Hematopoietic multipotent progenitor cell treated with erythropoietin and hydrocortisone succinate and interleukin-3 and kit ligand, for 8 days (in vitro differentiated cells): ENCODE measurements at places on chromosomes 2 and 18.

GRCh38 chr18:50790241-50790640, 29.6 kb downstream of the MRO start:
- DNase-seq: no peak

DNA sequence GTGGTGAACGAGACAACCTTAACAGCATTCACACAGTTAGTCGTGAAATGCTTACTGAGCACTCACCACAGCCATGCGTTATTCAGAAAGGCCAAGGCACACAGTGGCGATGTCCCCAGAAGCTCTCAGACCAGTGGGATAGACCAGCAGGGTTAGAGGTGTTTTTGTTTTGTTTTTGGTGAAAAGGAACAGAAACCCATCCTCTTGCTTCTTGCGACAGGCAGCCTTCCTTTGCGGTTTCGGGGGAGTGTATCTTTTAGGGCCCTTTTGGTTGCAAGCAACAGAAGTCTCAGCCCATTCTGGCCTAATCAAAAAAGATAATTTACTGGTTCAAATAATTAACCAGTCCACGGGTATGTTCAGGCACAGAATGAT, 4.7 kb downstream of the GNLY start:
- DNase-seq: no peak

DNA sequence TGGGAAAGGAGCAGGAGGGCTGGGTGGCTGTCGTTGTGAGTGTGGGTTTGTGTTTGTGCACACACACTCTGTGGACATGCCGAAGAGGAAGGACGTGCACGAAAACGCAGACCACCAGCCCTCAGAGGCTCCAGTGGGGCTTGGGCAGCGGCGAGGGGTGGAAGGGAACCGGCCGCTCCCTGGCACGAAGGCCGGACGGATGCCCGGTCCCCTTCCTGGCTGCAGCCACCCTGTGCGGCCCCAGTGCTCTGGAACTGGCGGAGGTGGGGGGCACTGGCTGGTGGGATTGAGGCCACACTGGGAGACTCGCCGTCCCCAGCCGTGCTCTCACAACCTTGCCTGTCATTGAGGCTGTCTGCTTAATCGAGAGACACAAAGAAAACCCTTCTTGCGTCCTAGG, 852.6 kb upstream of the SALL3 start:
- no peak for DNase-seq

DNA sequence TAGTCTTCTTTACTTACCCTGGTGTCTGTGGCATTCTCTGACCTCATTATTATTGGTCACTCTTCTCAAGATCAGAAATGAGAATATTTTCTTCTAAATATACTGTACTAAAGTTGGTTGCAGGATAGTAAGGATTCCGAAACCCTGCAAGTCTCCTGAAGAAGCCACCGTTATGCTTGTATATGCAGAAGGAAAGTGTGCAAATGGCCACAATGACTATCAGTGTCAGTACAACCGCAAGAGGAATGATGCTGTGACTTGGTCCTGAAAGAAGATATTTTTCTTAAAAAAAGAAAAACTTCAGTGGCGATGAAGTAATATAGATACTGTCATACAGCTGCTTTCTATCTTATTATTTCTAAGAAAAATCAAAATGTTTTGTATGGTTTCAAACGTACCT, 120.7 kb downstream of the PLA2R1 start:
- no peak for DNase-seq

GRCh38 chr2:43127208-43127940, 99.0 kb downstream of the ZFP36L2 start:
- peak; percentile 85 for DNase-seq

DNA sequence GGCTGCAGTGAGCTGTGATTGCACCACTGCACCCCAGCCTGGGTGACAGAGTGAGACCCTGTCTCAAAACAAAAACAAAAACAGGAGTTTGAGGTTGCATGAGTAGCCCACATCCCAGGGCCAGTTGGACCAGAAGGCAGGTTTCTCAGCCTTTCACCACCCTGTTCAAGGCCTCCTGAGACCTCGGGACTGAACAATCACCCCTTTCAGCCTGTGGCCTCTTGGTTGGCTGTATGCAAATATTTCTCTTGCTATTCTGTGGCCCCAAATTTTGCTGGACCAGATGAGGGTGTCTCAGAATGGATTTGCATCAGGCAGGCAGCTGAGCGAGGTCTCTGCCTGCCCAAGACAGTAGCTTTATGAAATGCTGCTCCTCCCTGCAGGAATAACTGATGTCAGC, 56.9 kb downstream of the DPYSL5 start:
- DNase-seq: no peak

GRCh38 chr2:119315241-119315925, 51.3 kb downstream of the C2orf76 start:
- DNase-seq: no peak

GRCh38 chr18:75221897-75222296, 11.3 kb downstream of the TSHZ1 start:
- no peak for DNase-seq

- DNase-seq: no peak
Measured at GRCh38 chr2:64716569-64716968, 62.9 kb upstream of the SERTAD2 start.

- DNase-seq: no peak
Measured at GRCh38 chr18:52441794-52442193, 101.8 kb downstream of the DCC start.

DNA sequence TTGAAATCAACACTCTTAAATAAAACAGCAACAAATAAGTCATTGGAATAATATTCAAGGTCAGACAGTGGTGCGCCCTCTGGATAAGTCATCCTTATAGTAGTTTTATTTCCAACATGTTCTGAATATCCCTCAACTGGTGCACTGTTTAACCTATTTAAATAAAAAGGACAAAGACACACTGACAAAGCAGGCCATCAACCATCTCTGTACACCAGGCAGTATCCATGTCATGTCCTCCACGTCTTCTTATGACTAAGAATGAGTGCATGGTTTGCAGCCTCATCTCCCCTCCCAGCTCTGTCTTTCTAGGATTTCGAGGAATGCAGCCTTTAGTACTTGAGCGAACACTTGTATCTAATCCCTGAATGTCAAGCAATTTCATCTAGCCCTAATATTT, 42.4 kb downstream of the ST3GAL5 start:
- no peak for DNase-seq

DNA sequence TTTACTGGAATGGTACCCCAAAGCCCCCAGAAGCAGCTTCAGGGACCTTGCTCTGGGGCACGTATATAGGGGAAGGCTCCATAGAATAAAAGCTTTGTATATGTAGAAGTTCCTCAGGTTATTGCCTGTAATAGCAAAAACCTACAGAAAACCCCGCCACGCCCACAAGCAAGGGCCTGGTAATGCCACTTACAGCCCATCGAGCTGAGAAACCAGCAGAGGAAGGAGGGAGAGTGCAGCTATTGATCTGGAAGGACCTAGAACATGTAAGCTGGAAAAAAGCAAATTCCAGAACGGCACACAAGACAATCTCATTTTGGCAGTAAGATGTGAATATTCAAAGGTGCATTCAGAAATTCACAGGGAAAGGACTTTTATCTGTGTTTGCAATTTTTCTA, 15.8 kb downstream of the HS1BP3 start:
- no peak for DNase-seq

DNA sequence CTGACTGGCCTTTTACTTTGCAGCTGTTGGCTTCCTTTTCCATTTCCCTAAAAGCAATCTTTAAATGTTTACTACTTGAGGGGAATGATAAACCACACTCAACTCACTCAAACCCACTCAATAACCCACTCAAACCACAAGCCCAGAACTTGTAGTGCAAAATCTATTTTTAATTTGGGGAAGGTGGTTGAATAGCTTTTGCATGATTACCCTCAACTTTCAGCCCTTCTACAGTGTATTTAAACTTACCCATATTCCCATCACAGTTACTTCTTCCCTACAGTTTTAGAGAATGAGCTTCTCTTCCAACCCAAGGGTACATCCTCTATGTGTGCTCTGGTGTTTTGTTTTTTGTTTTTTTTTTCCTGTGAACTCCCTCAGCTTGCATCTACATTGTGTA, 636.1 kb downstream of the TDRD15 start:
- DNase-seq: no peak

DNA sequence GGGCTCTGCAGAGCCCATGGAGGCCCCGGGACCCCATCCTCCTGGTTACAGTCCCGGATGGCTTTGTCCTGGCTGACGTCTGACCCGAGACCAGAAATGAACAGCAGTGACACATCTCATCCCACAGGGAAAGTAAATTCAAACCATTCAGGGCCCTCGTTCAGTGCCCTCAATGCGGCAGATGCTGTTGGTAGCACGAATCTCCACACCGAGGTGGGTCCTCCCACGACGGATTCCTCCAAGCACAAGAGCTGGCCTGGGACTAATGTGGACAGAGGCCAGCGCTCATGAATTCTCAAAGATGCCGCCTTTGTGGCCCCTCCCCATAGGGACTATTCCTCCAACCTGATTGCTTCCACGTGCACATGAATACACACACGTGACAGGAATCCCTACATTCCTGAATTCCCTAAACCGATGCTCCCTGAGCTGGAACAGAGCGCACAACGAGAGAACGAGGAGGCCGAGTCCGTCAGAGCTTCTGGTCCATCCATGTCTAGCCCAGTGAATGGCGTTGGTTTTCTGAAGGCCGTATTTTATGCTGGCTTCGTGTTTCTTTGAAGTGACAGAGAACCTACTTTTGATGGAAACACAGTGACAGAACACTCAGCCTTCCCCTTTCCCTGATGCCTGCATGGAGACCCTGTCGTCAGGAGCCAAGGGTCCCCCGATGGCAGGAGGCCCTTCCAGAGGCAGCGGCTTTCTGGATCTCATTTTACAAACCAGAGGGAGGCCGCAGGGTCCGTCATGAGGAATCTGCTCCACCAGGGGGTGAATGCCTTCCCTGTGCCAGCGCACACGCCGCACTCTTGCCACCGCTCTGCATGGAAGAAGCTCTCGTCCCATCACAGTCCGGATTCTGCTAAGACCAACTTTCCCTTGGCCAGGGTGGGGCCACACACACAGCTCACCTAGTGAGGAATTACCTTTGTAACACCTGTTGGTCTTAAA, 64.3 kb upstream of the SNTG2 start:
- DNase-seq: no peak

DNA sequence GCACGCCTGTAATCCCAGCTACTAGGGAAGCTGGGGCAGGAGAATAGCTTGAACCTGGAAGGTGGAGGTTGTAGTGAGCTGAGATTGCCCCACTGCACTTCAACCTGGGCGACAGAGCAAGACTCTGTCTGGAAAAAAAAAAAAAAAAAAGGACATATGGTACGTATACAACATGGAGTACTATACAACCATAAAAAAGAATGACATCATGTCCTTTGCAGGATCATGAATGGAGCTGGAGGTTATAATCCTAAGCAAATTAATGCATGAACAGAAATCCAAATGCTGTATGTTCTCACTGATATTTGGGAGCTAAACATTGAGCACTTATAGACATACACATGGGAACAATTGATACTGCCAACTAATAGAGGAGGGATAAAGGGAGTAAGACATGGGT, 99.3 kb upstream of the KCNJ3 start:
- no peak for DNase-seq

DNA sequence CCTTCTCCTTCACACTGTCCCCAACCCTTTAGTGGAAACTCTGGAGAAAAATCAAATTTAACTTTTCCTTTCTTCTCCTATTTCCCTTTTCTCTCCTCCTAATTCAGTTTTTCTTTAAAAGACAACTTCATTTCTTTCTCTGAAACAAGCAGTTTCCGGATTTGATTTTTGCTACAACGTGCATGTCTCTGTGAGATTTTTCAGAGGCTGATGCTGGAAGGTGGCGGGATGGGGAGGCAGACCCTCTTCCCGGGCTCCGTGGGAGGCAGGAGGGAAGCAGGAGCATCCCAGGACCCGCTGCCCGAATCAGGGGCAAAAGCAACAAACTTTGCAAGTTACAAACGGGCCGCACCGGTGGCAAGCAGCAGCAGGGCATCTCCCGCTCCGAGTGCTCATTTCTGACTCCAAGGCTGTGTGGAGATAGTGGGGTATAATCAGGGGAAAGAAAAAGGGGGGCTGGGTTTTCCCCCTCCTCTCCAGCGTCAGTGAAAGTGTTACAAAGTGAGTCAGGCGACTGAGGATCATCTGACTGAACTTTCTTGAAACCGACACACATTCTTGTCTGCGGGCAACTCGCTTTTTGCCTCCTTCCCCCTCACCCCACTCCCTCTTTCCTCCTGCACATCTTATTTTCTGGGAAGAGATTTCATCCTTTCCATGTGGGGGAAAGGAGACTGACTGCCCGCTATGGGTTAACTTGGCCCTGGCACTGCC, 6.4 kb downstream of the ZEB2 start:
- no peak for DNase-seq

- no peak for DNase-seq
Measured at GRCh38 chr2:29222381-29223179, 107.4 kb downstream of the CLIP4 start.

GRCh38 chr2:68403199-68403644, 38.1 kb downstream of the PLEK start:
- DNase-seq: peak; percentile 98

DNA sequence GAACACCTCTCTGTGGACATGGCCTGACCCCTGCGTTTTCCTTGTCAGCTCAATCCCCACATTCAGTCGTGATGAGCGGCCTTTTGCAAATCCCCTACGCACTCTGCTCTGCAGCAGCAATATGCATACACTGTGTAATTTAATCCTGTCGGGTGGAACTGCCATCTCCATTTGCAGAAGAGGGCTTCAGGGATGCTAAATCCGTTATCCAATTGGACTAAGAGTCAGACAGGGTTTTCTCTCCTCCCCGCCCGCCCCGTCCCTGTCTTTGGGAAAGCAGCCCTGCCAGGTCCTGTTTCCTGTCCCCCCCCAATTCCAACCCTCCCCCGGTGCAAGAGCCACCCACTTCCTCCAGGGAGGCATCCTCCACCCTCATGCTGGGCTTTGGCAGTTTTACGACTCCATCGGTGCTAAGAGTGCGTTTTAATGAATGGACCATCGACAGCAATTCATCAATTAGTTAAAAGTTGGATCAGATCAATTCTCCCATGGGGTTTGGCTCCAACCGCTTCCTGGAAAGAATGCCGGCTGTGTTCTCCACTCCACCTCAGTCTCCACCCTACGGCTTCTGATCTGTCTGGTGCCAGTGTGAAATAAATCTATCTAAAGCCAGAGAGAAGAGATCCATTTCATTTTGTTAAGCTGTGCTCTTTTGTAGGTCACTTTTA, 53.5 kb upstream of the ASAP2 start:
- DNase-seq: no peak

DNA sequence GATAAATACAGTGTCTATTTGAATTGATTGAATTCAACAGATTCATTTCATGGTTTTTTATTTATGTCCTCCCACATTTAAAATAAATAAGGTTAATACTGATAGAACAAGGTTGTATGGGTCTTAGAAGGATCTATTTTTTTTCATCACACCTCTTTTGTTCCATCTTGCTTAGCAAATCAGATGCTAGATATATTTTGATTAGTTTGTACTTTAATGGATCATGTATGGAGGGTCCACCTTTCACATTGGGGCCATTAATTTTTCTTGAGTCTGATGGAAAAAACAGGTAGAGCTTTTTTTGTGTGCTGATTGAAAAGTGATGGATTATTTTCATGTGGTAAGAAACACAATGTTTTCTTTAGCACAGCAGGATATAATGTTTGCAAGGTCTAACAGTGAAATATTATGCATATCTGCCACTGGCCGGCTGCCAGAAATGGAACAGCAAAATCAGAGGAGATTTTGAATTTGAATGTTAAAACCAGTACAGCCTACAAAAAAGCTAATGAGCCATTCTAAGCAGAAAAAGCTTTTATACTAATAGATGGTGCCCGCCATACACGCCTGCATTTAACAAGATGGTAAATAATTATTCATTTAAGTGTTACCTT, 188.1 kb upstream of the ETAA1 start:
- no peak for DNase-seq
